ENCODE measurements at places on chromosomes 4 and X. TPM values are rescaled to one million over a fixed set of nuclear protein-coding genes. Genes with fewer than 3 reads are reported as not detected.

DNA sequence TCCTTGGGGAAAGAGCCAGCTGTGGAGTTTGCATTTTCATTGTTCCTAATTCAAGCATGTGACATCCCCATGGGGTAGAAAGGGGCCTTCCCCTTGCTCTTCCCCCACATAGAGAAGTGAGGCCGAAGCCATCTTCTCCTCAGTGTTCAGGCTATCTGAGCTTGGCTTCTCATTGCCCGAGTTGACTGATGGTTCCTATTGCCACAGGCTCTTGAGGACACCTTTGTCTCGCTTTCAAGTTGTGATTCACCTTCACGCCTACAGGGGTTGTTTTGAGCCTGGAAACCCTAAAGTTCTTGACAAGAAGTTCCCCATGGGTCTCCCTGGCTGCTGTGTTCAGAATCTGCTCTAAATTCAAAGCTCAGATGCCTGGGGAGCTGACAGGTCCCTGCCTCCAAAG, 25.0 kb downstream of the CCNQ start:
- no peak for DNase-seq

DNA sequence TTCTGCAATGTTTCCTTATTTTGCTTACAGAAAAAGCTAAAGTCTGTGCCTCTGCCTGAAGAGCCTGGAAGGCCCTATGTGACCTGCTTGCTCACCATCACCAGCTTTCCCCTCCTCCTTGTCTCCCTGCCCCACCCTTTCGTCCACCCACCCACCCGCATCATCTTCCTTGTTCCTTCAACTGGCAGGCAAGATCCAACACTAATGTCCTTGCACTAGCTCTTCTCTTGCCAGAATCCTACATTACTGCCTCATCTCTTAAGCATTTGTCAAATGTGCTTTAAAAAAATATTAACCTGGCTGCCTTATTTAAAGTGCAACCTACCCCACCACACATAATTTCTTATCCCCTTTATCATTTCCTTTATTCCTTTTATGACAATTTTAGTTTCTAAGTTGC, 165.1 kb upstream of the PPP3CA start:
- no peak for DNase-seq

- DNase-seq, result no peak
These were observed 26.8 kb downstream of the PDGFRA start for GRCh38 chr4:54255881-54256280.

GRCh38 chr4:32625687-32626337, 1905.6 kb downstream of the PCDH7 start:
- no peak for DNase-seq

DNA sequence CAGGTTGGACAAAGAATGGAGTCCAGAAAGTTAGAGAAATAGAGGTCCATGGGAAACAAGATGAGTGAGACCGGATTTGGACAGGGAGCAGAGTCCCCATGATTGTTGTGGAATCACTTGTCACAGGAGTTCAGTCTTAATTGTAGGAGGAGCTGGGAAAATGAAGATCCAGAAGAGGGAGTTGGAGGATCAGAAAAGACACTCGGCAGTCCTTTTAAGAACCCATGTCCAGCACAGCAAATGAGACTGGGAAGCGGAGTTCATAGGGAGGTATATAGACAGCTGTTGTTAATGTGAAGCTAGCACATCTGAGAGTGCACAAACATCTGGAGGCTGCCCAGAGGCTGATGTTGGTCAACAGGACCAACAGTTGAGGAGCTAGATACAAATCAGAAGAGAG, 111.4 kb upstream of the RXFP1 start:
- DNase-seq, result no peak

- DNase-seq, result peak; percentile 4
These were observed 8.2 kb upstream of the PPP2R2C start for GRCh38 chr4:6480534-6481088.

DNA sequence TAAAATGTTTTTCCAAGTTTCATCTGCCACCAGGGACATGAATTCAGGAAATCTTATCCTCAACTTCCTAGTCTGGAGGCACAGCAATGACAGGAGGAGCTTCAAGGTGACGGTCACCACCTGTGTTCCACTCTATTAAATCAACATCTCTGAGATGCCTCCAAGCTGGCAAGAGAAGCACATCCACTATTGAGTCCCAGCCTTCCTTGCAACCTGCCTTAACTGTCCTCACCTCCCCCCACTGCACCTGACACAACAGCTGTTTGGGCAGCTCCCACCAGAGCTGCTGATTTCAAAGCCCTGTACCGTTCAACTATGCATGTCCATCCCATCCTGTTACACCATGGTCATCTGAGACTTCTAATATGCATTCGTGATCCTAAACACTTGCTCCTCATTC, 123.4 kb downstream of the COL25A1 start:
- no peak for DNase-seq

GRCh38 chr4:76251441-76252270, at the start of gene FAM47E:
Gene FAM47E, plus strand, starts transcription at chr4:76251721. Its CDS starts 26 bp downstream, at chr4:76251747.
- peak; percentile 76 for DNase-seq

GRCh38 chrX:151153086-151153485, 23.3 kb upstream of the GPR50 start:
- no peak for DNase-seq

GRCh38 chrX:70088751-70089150, 26.5 kb downstream of the OTUD6A start:
- no peak for DNase-seq

- no peak for DNase-seq
These were observed 198.6 kb downstream of the ARHGAP24 start for GRCh38 chr4:85673540-85673939.

DNA sequence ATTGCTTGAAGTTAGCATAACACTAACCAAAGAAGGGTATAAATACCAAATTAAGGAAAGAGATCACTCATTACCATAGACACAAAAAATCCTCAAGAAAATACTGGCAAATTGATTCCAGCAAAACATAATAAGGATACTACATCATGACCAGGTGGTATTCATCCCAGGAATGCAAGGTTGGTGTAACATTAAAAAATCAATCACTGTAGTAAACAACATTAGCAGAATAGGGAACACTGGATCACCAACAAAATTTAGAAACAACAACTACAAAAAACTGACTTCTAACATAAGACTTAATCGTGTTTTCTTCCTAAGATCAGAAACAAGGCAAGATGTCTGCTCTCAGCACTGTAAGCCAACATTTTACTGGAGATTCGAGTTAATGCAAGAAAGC, 14.1 kb downstream of the GAK start:
- DNase-seq, result no peak

DNA sequence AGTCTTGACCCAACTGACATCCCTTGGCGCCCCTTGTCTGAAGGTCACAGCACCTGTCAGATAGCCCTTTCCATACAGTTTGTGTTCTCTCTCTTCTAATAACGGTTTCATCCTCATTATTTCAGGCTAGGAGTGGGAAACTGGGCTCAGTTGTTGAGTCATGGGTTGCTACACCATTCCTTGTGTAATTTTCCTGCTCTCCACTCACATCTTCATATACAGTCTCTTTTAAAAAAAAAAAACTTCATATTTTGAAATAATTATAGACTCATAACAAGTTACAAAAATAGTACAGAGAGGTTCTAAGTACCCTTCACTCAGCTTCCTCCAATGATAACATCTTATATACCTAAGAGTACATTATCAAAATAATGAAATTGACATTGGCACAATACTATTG, 60.2 kb upstream of the GRPR start:
- DNase-seq, result no peak

- no peak for DNase-seq
These were observed 1.7 kb upstream of the TIFA start for GRCh38 chr4:112287258-112287989.

- DNase-seq, result peak; percentile 28
These were observed 59.3 kb upstream of the MAGED1 start for GRCh38 chrX:51834076-51834475.

DNA sequence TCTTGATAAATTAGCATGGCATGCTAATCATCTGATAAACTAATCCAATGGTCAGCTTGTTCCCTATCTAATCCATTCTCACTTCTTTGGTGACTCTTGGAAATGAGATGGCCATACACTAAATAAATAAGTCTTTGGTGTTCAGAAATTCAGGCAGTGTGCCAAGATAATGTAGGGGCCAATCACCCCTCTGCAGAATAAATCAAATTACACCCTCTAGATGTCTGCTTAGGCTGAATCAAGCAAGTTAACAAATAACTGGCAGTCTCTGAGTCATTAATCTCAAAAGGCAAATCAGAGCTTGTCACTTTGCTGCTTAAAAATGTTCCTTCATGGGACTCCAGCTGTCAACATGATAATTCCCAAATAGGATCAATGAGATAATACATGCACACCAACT, 97.4 kb downstream of the NLGN4X start:
- DNase-seq, result no peak

DNA sequence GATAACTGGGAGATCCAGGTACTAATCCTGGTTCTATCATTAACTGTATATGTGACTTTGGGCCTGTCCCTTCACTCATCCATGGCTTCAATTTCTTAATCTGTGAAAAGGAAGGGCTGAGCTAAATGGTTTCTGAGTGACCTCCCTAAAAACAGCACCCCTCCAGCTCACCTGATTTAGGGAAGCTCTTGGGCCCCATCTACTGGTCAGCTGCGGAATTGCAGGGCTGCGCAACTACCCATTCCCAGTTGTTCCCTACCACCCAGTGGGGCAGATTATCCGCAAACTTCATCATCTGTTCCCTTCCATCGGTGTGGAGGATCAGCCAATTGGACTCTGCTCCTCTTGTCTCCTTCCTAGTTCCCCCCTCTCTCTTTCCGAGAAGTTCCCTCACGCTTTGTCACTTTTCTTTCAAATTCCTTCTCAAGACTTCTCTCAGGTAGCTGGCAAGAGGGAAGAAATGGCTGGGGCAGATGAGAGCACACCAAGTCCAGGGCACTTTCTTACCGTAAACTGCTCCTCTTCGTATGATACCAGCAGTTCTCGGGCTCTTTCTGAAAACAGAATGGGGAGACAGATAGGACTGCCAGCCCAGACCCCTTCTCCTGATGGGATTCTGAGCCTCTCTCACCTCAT, 5.8 kb downstream of the LAS1L start:
- DNase-seq, result peak; percentile 59

- DNase-seq, result no peak
These were observed 134.0 kb downstream of the MID1 start for GRCh38 chrX:10486373-10486772.

- no peak for DNase-seq
These were observed 16.5 kb downstream of the UVSSA start for GRCh38 chr4:1363513-1363912.

- no peak for DNase-seq
These were observed 76.6 kb downstream of the PTPN13 start for GRCh38 chr4:86670756-86671155.

- DNase-seq, result no peak
These were observed 18.4 kb upstream of the RNF4 start for GRCh38 chr4:2450394-2451035.

DNA sequence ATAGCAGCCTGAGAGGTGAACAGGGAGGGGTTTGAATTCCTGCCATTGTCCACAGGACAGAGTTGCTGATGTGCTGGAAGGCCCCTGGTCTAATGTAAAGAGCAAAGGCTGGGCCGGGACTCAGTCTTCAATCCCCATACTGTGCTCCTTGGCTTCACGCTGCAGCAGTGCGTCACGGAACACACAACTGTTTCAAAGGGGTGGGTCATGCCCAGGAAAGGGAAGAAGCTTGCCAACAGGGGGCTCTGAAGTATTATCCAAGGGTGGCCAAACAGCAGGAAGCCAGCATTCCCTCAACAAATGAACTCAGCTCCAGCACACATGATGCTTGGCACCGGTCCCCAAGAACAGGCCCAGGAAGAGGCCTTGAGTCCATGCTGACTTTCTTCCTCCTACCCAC, 122.5 kb downstream of the NFKB1 start:
- no peak for DNase-seq

DNA sequence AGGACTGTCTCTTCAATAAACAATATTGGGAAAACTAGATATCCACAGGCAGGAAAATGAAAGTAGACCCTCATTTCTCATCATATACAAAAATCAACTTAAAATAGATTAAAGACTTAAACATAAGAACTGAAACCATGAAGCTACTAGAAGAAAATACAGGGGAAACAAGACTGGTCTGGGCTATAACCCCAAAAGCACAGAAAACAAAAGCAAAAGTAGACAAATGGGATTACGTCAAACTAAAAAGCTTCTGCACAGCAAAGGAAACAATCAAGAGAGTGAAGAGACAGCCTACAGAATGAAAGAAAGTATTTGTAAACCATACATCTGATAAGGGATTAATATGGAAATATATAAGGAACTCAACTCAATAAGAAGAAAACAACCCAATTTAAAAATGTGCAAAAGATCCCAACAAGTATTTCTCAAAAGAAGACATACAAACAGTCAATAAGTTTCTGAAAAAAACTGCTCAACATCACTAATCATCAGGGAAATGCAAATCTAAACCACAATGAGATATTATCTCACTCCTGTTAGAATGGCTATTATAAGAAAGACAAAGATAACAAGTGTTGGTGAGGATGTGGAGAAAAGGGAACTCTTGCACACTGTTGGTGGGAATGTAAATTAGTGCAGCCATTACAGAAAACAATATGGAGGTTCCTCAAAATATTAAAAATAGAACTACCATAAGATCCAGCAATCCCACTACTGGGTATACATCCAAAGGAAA, 325.3 kb upstream of the RASGEF1B start:
- no peak for DNase-seq

DNA sequence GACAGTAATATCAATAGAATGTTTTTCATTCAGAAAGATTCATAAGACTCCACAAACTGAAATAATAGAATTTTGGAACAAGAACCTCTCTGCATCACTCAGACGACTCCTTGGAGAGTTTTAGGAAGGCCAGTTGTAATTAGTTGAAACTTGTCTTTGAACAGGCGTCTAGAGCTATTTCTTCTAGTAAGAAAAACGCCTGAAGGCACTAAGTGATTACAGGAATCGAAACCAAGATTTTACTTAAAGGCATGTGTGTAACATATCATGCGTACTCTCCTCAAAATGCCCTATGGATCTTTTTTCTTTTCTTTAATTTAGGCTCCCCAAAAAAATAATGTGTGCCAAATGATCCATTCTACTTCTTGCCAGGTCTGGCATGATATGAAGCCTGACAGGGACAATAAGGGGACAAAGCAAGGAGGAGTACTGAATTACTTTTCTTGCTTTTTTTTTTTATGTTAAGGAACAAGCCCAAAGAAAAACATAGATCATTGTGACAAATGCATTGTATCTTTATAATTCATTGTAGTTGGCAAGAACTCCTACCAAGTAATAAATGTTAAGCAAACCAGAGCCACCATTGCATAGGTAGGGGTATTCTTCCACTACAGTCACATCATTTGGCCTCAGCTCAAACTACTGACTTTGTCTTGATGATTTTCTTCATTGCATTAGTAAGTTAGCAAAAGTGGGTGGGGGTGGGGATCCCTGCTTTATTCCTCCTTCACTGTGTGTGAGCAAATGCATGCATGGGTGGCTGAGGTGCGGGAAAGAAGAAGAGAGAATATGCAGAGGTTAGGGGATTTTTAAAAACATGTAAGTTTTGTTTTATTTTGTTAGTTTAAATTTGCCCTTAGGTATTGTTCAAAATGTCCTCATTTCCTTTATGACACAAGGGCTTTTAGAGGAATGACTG, 79.9 kb upstream of the ATOH1 start:
- no peak for DNase-seq

The GUCY1B1 gene
- total RNA-seq, result 5.8 TPM

The SLC25A43 gene
- 26.8 TPM for total RNA-seq

The IDUA gene
- total RNA-seq, result 22.4 TPM

The TMSB15C gene
- 1.2 TPM for total RNA-seq

The PNCK gene
- 11.1 TPM for total RNA-seq

The POF1B gene
- 145 TPM for total RNA-seq

The ASMTL gene
- 21.6 TPM for total RNA-seq

The NPY1R gene
- total RNA-seq, result 1.6 TPM

The POU3F4 gene
- total RNA-seq, result not detected

The CFAP299 gene
- total RNA-seq, result not detected

The SUPT20HL2 gene
- not detected for total RNA-seq

The SLC7A11 gene
- total RNA-seq, result 2.9 TPM

The SPP1 gene
- 11.6 TPM for total RNA-seq

The CTAG2 gene
- total RNA-seq, result not detected

Measured in colonic mucosa (tissue), 4 donors.